Neural progenitor cell (in vitro differentiated cells): ENCODE measurements at places on chromosomes 5 and 9.

DNA sequence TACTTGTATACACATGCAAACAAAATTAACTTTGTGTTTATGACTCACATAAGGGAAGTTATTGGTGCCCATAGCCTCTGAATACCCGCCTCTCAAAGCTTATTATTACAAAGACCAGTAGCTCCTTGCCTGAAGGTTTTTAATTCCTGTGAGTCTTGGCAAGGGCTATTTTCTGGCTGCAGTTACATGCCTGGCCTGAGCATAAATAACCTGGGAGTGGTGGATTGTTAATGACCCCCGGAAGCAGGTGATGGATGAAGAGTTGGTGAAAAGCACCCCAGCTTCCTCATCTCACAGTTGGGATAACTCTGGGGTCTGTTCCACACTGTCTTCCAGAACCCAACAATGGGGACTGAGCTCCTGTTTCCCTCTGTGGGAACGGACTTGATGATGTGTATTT, 594.5 kb downstream of the PDE4D start:
- DNase-seq = no peak
- H3K27ac ChIP-seq = no peak overlapping the region
- no peaks in the 10 kb centered on the region for H3K36me3 ChIP-seq
- H3K4me3 ChIP-seq = no peak overlapping the region
- H3K4me1 ChIP-seq = no peaks in the 10 kb centered on the region

DNA sequence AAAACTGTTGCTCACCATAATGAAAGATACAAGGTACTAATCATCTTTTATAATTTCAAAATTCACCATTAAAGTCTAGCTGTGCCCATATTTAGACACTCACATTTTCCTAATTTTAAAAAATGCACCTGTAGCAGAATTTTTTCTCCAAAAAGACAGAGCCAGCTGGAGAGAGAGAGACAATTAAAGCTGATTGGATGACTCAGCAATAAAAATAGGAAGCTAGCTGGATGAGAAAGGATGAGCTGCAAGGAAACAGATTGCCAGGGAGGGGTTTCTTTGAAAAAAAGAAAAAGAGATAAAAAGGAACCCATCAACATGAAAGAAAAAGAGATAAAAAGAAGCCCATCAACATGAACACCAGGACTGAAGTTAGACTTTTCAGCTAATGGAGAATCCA, 73.8 kb downstream of the HCN1 start:
- no peaks in the 10 kb centered on the region for H3K27me3 ChIP-seq
- H3K4me1 ChIP-seq = no peaks in the 10 kb centered on the region
- H3K36me3 ChIP-seq = no peaks in the 10 kb centered on the region
- H3K27ac ChIP-seq = no peak overlapping the region

GRCh38 chr5:41985945-41986695, 61.0 kb downstream of the FBXO4 start:
- no peaks in the 10 kb centered on the region for H3K36me3 ChIP-seq
- no peaks in the 10 kb centered on the region for H3K4me1 ChIP-seq
- DNase-seq = no peak
- no peak overlapping the region for H3K27ac ChIP-seq

DNA sequence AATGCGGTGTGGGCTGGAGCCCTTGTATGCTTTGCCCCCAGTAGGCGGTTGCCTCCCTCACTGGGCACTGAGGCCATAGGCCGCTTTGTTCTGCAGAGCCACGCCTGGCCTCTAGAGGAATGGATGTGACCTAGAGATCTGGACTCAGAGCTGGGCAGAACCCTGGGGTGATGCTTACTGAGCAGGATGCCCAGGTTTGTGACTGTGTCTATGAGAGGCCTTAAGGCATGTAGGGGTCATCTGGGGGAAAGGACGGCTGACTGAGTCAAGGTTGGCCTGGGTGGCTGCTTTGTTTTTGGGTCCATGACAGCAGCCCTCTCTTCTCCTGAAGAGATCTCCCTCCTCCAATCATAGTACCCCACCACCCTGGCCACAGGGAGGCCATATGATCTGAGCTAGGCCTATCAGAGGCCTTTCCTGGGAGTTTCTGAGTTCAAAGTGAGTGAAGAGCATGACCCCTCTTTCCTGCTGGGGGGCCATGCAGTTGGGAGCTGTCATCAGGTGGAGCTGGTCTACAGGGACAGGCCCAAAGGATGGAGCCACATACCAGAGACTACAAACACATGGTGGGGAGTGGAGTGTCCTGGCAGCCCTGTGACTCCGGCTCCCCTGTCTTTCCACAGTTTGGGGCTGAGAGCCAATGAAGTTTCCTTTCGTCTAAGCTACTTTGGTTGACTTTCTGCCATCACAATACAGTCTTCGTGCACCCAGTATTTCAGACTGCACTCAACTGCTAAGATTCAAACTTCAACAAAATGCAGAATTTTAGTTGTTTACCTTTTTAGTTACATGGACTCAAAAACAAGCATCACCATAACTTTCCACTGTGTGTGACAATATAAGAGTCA, 165.4 kb downstream of the AUH start:
- no peaks in the 10 kb centered on the region for H3K4me1 ChIP-seq
- no peak for DNase-seq
- H3K4me3 ChIP-seq = no peak overlapping the region
- H3K36me3 ChIP-seq = no peaks in the 10 kb centered on the region
- H3K27me3 ChIP-seq = peaks cover 39% of the 10 kb centered on the region
